Hepatocyte (in vitro differentiated cells): ENCODE measurements at places on chromosomes 1 and 21.

DNA sequence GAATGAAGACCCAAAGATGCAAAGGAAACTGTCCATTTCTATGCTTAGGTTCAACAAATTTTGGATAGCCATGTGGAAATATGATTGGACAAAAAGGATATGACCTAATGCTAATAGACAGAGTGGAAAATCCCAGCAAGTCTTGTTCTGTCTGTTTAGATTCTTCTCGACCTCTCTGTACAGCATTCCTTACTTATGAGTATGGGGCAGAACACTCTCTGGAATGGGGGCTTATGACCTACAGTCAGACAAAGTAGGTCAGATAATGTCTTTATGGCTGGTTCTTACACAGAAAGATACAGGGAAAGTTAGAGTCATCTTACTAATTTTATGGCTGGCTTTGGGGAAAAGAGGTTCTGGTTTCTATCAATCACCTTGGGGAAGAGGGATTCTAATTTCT is 2.8 kb downstream of the GCSAML start:
- DNase-seq, result peak; percentile 45

GRCh38 chr1:11989669-11990068 is 9.4 kb downstream of the MFN2 start:
- DNase-seq, result no peak

- no peak for DNase-seq
These were observed 104.7 kb downstream of the SNX7 start for GRCh38 chr1:98766255-98766654.

GRCh38 chr1:85555867-85556573 is 24.5 kb upstream of the CCN1 start:
- DNase-seq, result no peak

GRCh38 chr1:161803181-161803580 is 37.1 kb downstream of the ATF6 start:
- no peak for DNase-seq

- peak; percentile 41 for DNase-seq
These were observed 46.9 kb downstream of the IL23R start for GRCh38 chr1:67213164-67213563.

GRCh38 chr1:72063364-72064044 is 218.8 kb downstream of the NEGR1 start:
- DNase-seq, result no peak

GRCh38 chr1:53482441-53483153 is 23.4 kb downstream of the DMRTB1 start:
- no peak for DNase-seq

DNA sequence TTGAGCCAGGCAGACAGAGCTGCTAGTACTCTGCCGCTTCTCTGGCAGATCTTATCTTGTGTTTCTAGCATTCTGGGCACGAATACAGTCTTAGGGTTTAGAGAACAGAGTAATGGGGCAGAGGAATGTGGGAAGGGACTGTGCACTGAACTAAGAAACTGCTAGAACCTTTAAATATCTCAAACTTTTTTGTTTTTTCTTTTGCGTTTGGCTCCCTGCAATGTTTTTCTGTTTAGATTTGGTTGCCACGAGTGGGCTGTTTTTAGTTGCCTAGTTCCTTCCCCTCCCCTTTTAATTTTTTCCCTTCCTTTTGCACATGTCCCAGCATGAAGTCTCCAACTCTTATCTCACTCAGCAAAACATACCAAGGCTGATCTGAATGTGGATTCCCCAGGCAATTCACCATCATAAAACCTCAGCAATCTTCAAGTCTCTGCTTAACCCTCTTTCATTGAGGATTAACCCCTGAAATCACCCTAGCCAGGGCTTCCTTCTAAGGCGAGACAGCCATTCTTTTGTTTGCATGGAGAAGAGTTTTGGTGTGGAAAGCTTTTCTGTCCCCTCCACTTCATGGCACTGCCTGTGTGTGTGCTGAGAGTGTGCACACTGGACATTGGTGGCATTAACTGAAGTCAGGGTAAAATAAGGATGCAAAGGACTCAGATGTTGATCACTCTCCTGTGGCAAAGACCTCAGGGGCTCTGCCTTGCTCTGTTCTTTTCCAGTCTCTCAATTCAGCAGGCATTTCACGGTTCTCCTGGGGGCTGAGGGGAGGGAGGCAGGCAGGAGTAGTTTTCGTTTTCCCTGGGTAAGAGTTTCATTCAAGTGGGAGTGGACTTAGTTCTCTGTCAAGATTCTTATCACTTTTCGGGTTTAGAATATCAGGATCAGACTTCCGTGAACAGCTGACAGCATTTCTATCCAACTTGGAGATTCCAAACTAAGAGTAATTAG is 2.8 kb upstream of the ATF3 start:
- no peak for DNase-seq

DNA sequence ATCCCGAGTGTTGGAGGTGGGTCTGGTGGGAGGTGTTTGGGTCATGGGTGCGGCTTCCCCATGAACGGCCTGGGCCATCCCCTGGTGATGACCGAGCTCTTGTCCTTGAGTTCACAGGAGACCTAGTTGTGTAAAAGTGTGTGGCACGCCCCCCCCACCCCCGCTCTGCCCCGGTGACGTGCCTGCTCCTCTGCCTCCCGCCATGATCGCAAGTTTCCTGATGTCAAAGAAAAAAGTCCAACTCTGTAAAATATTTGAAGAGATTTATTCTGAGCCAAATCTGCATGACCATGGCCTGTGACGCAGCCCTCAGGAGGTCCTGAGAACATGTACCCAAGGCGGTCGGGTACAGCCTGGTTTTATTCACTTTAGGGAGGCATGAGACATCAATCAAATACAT is 125.1 kb upstream of the COL6A1 start:
- no peak for DNase-seq

GRCh38 chr21:42012763-42013329 is 2.7 kb upstream of the ZBTB21 start:
- DNase-seq, result no peak

GRCh38 chr1:87108228-87108627 is 193.8 kb downstream of the HS2ST1 start:
- DNase-seq, result no peak

DNA sequence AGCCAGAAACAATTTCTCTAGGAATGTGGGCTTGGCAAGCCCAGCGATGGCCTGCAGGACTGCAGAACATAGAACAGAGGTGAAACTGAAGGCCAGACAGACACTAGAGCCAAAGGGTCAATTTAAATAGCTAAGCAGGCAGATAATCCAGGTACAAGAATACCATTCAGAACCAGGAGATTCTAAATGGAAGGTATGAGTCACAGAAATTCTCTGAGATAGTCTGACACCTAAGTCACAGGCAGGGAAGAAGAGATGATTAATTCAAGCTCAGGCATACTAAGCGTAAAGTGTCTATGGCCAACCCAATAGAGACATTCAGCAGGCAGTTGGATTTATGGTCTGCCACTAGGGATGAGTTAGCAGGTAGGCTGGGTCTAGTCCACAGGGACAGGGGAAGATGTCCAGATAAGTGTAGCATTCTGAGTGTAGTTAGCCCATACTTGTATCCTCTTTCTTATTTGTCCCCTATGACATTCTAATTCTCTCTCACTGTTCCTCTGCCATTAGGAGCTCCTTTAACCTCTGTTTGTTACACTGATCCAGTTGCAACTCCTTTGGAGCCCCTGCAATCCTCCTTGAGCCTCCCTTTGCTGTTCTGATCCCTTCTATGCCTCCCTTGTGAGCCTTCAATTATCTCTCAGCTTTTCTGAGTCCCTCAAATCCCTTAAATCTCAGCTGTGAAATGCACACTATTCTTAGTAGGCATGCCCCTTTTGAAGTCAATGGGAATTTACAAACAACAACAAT is 383.8 kb downstream of the LMO4 start:
- peak; percentile 63 for DNase-seq

- DNase-seq, result peak; percentile 29
These were observed 193.8 kb downstream of the LMX1A start for GRCh38 chr1:165162671-165163241.

DNA sequence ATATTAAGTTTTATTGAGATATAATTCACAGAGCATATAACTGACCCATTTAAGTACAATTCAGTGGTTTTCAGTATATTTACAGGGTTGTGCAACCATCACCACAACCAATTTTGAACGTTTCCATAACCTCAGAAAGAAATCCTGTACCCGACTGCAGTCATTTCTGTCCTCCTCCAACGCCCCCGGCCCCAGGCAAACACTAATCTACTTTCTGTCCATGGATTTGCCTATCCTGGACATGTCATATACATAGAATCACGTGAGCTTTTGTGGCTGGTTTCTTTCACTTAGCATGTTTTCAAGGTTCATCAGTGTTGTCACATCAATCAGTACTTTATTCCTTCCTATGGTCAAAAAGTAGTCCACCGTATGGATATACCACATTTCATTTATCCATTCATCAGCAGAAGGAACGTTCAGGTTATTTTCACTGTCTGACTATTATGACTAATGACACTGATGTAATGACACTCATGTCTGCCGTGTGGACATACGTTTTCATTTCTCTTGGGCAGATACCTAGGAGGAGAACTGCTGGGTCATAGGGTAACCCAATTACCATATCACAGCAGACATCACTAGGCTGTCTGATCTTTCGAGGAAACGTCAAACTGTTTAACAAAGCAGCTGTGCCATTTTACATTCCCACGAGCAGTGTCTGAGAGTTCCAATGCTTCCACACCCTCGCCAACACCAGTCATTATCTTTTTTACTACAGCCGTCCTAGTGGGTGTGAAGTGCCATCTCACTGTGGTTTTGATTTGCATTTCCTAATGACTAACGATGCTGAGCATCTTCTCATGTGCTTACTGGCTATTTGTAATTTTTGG is 30.8 kb downstream of the MRPL37 start:
- no peak for DNase-seq

- DNase-seq, result peak; percentile 89
These were observed 2.2 kb downstream of the ZC3H12A start for GRCh38 chr1:37476460-37477197.

DNA sequence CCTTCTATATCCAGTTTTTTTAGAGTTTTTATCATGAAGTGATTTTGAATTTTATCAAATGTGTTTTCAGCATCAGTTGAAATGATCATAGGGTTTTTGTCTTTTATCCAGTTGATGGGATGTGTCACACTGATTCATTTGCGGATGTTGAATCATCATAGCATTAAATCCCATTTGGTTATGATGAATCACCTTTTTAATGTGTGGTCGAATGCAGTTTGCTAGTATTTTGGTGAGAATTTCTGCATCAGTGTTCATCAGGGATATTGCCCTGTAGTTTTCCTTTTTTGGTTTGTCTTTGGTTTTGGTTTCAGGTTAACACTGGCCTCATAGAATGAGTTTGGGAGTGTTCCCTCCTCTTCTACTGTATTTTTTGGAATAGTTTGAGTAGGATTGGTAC is 80.3 kb downstream of the DIRAS3 start:
- DNase-seq, result no peak

DNA sequence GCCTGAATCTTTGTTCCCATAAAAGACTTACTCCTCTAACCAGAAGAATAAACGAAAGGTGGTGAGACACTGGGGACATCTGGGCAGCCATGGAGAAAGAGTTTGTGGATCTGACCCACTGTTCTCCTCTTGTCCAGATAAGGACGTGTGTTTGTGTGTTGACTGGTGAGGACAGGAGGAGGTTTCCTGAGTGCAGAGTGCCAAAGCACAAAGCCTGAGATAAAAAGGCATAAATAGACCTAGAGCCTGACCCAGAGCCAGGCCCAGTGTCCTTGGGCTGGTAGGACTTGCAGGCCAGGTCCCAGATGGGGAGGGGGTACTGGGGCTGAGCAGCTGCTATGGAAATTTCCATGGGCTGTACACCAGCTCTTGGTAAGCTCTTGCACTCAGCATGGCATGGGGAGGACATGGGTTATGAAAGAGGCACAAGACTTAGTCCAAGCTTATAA is 19.6 kb upstream of the COQ8A start:
- no peak for DNase-seq

DNA sequence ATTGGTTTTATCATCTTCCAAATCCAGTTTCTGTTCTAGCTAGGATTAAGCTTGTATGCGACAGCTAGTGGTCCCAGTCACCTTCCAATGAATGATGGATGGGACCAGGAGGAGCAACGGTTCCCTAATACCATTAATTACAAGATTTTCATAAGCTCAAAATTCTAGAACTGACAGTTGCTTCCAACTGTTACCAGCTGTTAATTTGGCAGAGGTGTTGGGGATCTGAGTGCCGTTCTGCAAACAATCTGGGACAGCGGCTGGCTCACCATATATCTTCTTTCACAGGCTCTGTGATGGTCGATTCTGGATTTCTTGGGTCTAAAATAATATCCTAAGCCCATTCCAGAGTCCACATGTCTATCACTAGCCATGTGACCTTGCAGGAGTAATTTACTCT is 34.5 kb upstream of the RALGPS2 start:
- DNase-seq, result no peak

GRCh38 chr1:162599451-162599850 is 32.8 kb upstream of the DDR2 start:
- no peak for DNase-seq

DNA sequence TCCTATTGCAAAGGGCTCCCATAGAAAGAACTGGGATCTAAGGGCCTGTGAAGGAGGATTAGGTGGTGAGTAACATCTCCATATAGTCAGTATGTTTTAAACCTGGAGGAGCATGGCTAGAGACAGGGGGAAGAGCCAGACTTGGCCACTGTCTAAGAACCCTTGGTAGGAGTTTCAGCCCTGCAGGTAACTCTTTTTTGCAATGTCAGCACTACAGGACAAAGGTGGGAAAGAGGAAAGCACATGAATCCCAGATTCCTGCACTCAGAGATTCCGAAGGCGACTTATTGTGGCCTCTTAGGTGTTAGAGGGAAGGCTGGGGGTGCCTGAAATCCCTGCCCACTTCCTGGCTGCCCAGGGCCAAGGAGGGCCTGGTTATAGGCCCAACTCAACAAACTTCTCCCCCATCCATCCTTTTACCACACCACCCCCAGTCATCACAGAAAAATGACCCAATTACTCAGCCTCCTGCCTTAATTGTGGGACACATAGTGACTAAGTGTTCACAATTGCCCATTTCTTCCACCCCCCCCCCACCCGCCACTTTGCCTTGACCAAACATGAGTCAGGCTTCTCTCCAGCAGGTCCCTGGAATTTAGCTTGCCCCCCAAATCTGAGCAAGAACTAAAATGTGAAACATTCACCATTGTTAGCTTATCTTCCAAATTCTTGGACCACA is 1.9 kb upstream of the NTNG1 start:
- no peak for DNase-seq

- DNase-seq, result no peak
These were observed 665.8 kb upstream of the CAMK1G start for GRCh38 chr1:208917723-208918122.

DNA sequence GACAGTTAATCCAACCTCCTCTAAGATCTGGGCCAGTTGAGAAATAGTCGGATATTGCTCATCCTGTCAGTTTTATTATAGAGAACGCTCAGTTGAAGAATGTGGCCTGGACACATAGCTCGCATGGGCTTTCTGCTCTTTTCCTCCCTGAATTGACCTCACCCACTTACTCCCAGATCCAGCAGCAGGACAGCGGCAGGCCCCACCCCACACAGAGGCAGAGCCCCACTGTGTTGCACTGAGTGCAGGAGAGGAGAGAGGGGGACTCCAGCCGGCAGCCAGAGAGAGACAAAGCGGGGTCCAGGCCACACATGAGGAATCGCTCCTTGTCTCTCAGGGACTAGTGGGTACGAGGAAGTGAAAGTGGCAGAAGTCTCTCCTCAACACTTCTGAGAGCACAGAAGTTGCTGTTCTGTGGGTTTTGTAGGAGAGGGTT is 78.6 kb downstream of the LAMC1 start:
- DNase-seq, result peak; percentile 32

- no peak for DNase-seq
These were observed 18.5 kb upstream of the LRRC53 start for GRCh38 chr1:74530892-74531291.

- no peak for DNase-seq
These were observed 12.3 kb downstream of the SLC19A1 start for GRCh38 chr21:45529785-45530422.
